ENCODE measurements at places on chromosomes 5 and 9. TPM values are rescaled to one million over a fixed set of nuclear protein-coding genes. Genes with fewer than 3 reads are reported as not detected.

Gene CD180
- polyA plus RNA-seq: 0.08 TPM

Gene ROR2
- polyA plus RNA-seq: 0.39 TPM

Gene EGFLAM
- 11.2 TPM for polyA plus RNA-seq

Gene TRIP13
- 1.8 TPM for polyA plus RNA-seq

Gene GABRP
- polyA plus RNA-seq: 0.22 TPM
